IPS DF 19.7 (cell line): ENCODE measurements at places on chromosomes 5 and 9.

- DNase-seq: no peak
Observed at GRCh38 chr5:87410931-87411330, 1.8 kb downstream of the CCNH start.

DNA sequence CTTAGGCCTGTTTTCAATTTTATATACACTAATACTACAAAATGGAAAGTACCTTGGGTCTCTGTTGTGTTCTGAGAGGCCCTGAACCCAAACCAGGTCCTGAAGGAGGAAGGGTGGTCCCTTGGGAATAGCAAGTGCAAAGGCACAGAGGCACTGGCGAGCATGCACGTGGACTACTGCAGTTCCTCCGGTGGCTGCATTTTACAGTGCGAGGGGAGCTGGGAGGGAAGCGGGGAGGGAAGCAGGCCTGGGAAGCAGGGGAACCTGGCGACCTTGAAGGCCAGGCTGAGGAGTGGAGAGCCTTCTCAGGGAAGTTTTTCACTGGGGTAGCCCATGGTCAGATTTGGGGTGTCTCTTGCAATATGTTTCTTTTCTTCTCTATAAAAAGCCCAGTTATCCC is 33.9 kb downstream of the MORN5 start:
- DNase-seq: no peak

DNA sequence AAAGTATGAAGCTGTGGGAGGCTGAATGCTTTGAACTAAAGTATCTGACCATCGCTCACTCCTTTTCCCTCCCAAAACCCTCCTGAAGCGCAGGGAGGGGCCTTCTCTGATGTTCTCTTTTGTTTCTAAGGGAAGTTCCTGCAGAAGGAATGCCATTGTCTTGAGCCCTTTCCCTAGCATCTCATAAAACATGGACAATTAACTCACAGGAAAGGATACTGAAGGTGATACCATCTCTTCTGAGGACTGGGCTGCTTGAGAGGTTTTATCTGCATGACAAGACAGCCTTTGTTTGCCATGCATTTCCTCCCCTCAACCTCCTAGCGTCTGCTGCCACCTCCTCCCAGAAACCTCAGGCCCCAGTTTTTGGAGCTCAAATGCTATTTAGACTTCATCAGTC is 4.3 kb upstream of the RMND5B start:
- peak; percentile 100 for DNase-seq

DNA sequence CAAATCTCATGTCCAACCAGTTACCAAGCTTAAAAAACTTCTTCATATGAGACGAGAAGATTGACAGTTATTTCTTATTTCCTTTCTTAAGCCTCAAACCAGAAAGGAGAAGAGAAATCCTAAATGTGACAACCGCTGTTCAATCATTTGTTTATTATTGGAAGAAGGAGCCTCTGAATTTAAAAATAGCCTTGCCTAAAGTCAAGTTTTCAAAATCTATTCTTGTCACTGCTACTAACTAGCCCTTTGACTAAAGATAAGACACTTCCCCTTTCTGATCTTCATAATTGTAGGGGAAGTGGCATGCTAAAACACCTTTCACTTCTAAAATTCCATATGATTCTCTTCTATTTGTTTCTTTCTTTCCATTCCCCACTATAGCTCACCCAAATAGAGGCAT is 106.2 kb upstream of the EMB start:
- DNase-seq: no peak

- no peak for DNase-seq
Observed at GRCh38 chr5:21680641-21681040, 1172.5 kb downstream of the CDH12 start.

- no peak for DNase-seq
Observed at GRCh38 chr5:81226949-81227348, 6.2 kb upstream of the CKMT2 start.

DNA sequence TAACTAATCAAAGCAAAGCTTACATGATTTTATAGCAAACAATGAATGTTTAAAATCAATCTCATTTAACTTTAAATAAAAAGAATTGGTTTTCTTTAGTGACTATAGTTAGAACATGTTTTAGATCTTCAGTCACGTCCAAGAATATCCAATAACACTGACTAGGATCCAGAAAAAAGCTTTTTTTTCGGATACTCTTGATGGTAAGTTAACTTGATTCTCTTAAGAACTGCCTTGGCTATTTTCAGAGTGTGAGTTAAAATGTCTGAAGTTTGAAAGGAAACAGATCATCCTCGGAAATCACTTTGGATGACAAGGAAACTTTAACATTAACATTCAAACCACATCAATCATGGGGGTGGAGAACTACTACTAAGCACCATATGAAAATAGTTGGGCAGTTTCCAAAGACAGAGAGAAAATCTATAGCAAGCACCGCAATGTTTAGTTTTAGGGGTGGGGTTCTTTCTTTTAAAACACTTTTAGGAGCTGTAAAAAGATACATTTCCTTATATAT is 83.7 kb upstream of the SLC27A6 start:
- DNase-seq: no peak

DNA sequence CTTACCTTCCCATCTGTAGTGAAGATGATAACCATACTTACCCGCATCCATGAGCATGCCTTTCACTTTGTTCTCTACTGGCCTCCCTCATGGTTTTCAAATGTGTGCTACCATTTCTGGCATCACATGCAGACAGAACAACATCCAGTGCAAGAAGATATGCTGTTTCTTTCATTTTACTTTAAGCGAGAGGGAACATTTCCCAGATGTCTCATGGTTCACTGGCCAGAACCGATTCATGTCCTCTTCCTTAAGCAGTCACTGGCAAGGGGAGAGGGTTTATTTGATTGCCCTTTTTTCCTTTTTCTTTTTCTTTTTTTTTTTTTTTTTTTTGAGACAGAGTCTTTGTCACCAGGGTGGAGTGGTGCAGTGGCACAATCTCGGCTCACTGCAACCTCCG is 37.7 kb downstream of the ARRDC3 start:
- no peak for DNase-seq

- no peak for DNase-seq
Observed at GRCh38 chr9:134891713-134892112, 11.1 kb downstream of the FCN2 start.

DNA sequence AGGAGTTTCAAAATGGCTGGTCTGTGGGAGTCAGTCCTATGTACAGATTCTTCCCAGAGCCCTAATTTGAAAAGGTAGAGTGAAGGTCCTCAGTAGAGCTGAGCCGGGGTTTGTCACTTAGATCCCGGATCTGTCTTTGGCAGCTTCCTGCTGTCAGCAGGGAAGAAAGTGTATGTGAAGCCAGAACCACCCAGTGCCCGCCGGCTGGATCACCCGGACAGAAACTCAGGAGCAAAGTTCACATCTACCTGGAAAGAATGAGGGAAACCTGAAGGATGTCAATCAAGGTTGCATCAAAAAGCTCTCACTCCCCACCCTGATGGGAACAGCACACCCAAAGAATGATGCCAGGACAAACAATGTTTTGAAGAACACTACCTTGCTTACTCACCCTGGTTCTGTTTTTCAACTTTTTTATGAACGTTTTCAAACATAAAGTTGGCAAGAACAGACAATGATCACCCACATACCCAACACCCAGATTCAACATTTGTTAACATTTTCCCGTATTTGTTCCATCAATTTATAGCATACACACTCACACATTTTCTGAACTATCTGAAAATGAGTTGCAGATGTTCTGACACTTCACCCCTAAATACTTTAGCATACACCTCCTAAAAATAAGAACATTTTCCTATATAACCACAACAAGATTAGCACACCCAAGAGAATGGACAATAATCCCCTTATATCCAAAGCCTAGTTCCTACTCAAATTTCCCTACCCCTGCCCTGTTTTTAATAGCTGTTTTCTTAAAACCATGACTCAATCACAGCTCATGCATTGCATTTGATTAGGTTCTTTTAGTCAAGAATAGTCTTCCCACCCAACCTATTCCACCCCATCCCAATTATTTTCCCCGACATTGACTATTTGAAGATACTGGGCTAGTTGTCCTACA is 133.9 kb downstream of the LHFPL2 start:
- no peak for DNase-seq

GRCh38 chr9:70255486-70255885 is 3.3 kb upstream of the SMC5 start:
- no peak for DNase-seq

- no peak for DNase-seq
Observed at GRCh38 chr9:1941989-1942388, 73.2 kb upstream of the SMARCA2 start.

DNA sequence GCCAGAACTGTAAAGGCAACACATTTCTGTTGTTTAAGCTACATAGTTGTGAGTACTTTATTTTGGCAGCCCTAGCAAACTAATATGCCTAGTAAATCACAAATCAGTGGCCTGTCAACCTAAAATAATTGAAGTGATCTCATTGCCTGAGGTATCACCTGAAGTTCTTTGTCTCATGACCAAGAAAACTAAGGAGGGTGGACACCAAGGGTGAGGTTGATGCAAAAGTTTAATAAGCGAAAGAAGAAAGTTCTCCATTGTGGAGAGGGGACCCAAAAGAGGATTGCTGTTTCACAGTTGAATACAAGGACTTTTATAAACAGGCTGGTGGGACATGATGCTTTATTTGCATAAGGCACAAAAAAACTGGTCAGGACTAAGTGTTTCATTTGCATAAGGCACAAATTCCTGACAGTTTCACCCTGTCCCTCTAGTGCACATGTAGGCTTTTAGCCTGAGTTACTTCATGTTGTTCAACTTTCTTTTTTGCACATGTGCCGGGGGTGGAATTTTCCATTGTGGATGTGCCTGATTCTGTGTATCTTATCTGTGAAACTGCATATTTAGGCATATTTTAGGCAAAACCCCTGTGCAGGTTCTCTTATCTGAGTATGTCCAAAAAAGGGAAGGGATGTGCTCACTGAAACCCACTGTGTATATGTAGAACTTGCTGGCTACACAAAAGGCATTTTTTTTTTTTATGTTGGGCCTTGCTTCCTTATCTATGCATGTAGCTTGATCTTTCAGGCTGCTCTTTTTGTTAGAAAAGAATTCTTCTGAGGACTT is 108.6 kb upstream of the RAI14 start:
- no peak for DNase-seq

DNA sequence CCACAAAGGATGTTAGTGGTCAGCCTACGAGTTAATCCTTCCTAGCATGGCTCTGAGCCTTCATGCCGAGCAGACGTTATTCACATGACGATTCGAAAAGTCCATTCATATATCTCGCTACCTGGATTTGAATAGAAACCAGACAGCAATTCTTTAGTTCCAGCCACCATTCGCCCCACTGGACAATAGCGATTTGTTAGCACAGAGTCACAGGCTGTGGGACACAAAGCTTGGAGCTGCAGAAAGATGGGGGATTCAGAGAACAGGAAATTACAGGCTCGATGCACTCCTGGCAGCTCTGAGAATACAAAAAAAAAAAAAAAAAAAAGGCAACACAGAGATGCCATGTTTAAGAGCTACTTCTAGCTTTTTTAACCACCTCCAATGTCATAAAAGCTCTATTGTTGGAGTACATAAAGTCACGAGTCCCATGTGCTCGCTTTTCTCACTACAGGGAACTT is 110.7 kb downstream of the NR6A1 start:
- no peak for DNase-seq

GRCh38 chr9:126564128-126564527 is 49.6 kb upstream of the LMX1B start:
- DNase-seq: no peak

DNA sequence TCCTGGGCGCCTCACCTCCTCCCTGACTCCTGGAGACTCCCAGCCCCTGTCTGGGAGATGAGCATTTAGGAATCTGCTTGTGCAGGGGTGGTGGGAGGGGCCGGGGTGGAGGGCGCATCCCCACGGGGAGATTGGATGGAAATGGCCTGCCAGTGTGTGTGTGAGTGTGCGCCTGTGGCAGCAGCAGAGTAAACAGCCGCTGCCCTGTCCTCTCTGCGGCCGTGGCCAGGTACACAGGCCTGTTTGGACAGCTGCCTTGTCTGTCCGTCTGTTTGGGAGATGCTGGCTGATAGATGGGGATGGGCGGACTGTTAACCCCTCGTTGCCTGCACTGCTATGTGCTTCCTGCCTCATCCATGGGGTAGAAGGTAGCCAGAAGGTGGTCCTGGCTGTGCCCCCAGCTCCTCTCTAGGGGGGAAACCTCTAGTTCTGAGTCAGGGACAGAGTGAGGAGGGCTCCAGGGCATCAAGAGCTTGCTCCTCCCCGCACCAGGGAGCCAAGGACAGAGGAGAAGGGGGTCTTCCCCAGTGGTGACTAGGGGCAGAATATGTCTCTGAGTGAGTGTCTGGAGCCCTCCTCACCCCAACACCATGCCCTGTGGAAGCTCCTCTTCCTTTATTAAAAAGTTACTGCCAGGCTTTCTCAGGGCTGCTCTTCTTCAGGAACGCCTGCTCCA is 60.1 kb downstream of the LMX1B start:
- no peak for DNase-seq

DNA sequence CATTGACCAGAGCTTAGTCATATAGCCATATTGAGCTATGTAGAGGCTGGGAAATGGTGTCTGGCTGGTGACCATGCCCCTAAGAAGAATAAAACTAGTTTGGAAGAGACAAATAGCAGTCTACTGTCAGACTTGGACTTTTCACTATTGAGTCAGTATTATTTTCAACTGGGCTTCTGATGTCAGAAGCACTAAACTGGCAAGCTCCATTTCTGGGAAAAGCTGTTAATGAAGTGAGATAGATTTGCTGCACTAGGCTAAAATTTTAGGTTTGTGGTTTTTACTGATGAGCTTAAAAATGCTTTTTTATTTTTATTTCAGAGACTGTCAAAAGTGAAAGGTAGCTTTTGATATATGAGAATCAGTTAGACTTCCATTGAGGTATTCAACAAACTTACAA is 220.2 kb downstream of the RAB3C start:
- no peak for DNase-seq

- no peak for DNase-seq
Observed at GRCh38 chr5:143155455-143155854, 248.0 kb downstream of the NR3C1 start.

DNA sequence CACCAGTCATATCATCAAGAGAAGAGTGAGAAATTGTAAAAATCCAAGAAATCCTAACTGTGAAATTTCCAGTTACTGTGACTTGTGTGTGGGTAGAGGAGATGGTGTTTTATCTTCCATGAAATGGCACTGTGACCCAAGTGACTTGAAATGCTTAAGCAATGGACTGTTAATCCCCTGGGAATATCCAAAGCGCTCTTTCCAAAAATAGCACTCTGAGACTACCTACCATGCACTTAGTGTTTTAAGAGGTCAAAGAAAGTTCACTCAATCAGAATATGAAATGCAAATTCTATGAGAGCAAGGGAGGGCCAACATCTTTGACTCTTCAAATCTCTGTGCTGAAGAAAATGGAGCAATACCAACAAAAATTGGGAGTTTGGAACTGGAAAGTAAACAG is 244.0 kb downstream of the GABRB2 start:
- no peak for DNase-seq

- no peak for DNase-seq
Observed at GRCh38 chr9:124121725-124122124, 110.2 kb downstream of the LHX2 start.

DNA sequence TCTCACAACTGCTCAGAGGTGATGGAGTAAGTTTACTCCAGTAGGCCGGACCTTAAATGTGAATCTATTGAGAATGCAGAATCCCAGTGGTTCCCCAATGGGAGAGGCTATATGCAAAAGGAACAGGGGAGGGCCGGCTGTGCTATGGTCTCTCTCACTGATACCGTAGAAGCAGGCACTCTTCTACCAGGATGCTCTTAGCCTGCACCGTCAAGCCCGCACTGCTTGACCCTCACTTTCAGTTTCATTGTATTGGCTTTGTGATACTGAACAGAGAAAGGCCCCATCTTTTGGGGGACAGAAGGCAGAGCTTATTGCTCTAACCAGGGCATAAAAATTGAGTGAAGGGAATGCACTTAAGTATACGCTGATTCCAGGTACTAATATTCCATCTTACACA is 615.0 kb upstream of the RGMB start:
- no peak for DNase-seq

- no peak for DNase-seq
Observed at GRCh38 chr9:133056533-133056932, 5.2 kb upstream of the CEL start.
